Stomach (tissue), 19 donors: ENCODE measurements at places on chromosomes 13 and 19. TPM values are rescaled to one million over a fixed set of nuclear protein-coding genes. Genes with fewer than 3 reads are reported as not detected.

The SIGLEC5 gene
- total RNA-seq: not detected

The FAM32A gene
- total RNA-seq: 101 TPM

DNA sequence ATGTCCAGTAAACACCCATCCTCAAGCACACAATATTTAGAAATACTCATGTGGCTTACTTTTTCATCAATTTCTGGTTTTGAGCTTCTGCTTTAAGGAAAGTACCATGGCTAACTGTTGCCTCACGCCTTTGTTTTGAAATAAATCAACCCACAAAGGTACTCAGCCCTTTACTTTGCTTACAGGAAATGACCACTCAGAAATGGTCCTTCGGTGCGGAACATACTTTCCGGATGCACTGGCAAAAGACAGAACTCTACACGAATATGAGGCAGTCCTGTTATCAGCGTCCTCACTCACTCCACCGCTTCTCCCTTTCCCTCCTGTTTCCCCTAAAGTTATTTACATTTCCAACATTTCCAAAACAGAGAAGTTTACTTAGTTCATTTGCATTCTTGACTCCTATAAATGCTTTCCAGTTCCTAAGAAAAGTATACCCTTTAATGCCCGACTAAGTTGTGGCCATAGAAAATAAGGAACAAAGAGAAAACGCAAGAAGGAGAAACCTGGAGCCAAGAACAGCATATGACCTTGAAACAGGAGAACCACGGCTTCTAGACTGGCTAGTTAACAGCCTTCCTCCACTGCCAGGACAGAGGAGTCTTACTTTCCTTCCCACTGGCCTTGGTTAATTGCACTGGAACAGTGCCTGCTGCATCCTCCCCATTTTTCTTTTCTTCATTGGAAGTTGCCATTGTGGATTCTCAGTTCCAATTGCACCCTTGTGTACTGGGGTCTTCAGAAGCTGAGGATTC is 10.6 kb downstream of the FPR2 start:
- H3K27me3 ChIP-seq: peaks cover 43% of the 10 kb centered on the region
- H3K36me3 ChIP-seq: no peaks in the 10 kb centered on the region

DNA sequence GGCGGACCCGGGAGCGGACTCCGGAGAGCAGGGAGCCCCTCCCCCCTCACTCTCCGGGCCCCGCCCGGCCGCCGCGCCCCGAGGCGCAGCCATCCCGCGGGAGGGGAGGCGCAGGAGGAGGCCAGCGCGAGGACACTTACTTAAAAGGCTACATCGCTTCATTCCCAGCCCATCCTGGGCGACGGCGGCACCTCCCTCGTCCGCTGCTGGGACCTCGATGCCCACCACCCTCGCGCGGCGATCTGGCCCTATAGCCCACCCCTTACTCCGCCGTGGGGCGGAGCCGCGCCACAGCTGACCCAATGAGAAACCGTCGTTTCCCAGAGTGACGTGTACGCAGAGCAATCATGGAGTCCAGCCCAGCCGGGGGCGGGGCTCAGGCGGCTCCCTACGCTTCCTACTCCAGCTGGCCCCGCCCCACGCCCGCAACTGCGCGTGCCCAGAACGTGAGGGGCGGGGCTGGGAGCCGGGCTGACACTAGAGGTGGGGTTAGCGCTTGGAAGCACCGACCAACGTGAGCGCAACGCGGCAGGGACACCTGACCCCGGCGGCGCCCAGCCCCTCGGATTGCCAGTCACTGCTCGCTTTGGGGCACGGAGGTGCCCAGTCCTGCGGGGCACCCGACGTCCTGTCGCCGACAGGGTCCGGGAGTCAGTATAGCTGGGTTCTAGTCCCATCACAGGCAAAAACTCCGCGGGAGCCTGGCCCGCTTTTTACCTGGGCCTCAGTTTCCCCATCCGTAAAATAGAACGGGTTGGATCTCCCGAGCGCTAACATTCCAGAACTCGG is at the start of gene ANKRD27:
Gene ANKRD27 (minus strand): TSS at position 250 of the 789 bp plus-strand sequence. CDS start 16,165 bp downstream, outside the sequence.
- no peaks in the 10 kb centered on the region for H3K36me3 ChIP-seq
- peak within 1 kb of the TSS; percentile 86 for H3K27ac ChIP-seq
- H3K4me3 ChIP-seq: peak within 1 kb of the TSS; percentile 100
- H3K27me3 ChIP-seq: peaks cover 19% of the 10 kb centered on the region

DNA sequence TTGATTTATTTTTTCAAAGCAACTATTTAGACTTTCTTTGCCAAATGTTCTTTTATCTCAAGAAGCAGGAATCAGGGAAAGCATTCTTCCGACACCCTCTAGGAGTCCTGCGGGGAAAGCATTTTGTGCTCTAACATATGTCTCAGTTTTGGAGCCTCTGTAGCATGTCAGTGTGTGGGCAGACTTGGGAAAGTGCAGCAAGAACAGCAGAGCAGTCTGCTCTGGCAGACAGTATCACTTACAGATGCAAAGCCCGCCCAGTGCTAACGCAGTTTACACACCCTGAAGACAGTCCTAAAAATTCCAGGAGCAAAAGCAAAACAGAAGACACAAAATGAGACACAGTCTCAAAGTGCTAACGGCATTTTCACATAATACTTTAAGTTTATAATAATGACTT is 393.5 kb downstream of the KLF12 start:
- no peak overlapping the region for H3K27ac ChIP-seq
- peak; percentile 54 for DNase-seq
- H3K36me3 ChIP-seq: no peaks in the 10 kb centered on the region
- H3K27me3 ChIP-seq: no peaks in the 10 kb centered on the region
- peak overlapping the region; percentile 5 for H3K4me3 ChIP-seq

DNA sequence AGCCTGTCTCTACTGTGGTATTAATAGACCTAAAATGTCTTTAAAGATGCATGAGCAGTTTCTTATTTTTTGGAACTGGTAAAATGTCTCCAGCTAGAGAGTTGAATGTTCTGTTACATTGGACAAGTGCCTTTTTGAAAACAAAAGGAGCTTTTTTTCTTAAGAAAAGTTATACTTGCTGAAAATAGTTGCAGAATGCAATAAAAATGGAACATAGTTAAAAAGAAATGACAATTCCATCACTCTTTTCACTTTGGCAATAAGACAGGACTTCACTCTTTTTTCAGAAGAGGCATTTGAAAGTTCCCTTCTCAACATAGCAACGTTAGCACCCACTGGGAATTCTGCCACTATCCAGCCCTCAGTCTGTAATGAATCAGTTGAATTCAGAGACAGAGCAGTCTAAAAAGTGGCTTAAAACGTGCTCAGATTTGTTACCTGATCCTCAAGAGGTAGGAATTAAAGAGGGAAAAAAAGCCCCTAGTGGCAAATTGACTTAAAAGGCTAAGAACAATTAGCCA is 10.1 kb downstream of the RGCC start:
- H3K4me3 ChIP-seq: no peak overlapping the region
- H3K27ac ChIP-seq: no peak overlapping the region
- no peak for DNase-seq
- peaks cover 14% of the 10 kb centered on the region for H3K4me1 ChIP-seq
- H3K36me3 ChIP-seq: peaks cover 21% of the 10 kb centered on the region

The ZNF429 gene
- total RNA-seq: 11.6 TPM

The TEKTIP1 gene
- total RNA-seq: not detected

The PIK3R2 gene
- total RNA-seq: 22.2 TPM

DNA sequence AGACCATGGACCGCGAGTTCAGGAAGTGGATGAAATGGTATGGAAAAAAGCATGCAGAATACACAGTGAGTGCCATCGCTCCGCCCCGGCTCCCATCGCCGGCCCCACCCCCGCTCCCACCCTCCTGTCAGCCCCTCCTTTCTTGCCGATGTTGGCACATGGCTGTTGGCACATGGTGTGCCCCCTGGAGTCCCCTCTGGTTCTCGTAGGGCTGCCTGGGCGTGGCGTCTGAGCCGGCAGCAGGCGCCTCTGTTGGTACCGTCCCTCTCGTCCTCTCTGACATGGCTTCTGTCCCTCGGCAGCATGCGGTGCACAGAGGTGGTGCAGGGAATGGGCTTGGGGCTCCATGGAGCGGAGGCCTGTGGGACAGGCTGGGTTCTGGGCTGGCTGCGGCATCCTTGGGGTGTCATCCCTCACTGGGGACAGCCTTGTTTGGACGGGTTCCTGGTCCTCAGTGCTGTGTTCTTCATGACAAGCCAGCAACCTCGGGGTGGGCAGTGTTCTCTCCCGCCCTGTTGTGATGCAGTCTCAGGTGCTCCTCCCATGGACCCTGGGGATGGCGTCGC is 30.9 kb downstream of the DOT1L start:
- DNase-seq: no peak
- H3K36me3 ChIP-seq: peaks cover 97% of the 10 kb centered on the region
- no peak overlapping the region for H3K27ac ChIP-seq
- H3K4me1 ChIP-seq: no peaks in the 10 kb centered on the region
- H3K27me3 ChIP-seq: no peaks in the 10 kb centered on the region

GRCh38 chr19:18097993-18098890 is 664 bp downstream of the MAST3 start:
- peaks cover 23% of the 10 kb centered on the region for H3K4me1 ChIP-seq
- no peaks in the 10 kb centered on the region for H3K36me3 ChIP-seq
- H3K27me3 ChIP-seq: peaks cover 40% of the 10 kb centered on the region
- DNase-seq: no peak

The PCDH8 gene
- not detected for total RNA-seq

DNA sequence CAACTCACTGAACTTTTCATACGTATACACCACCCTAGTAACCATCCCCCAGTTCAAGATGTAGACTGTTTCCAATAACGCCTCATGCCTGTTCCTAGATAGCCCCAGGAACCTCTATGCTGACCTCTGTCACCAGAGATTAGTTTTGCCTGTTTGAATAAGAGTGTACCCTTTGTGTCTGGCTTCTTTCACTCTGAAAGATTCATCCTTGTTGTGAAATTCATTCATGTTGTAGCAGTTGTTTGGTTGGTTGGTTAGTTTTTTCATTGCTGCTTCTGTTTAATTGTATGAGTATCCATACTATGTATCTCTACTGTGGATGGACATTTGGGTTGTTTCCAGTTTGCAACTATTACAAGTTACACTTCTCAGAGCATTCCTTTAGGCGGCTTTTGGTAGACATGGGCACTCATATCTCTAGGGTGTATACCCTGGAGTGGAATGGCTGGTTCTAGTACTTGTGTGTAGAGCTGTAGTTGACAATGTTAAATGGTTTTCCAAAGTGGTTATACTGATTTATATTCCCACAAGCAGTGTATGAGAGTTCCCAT is 1.6 kb downstream of the RNASEH2B start:
- H3K36me3 ChIP-seq: no peaks in the 10 kb centered on the region
- peaks cover 22% of the 10 kb centered on the region for H3K4me1 ChIP-seq
- no peaks in the 10 kb centered on the region for H3K27me3 ChIP-seq
- peak overlapping the region; percentile 90 for H3K27ac ChIP-seq
- DNase-seq: no peak

GRCh38 chr13:98217597-98217996 is 40.5 kb upstream of the RNF113B start:
- peaks cover 8% of the 10 kb centered on the region for H3K36me3 ChIP-seq
- H3K27me3 ChIP-seq: no peaks in the 10 kb centered on the region
- no peak overlapping the region for H3K4me3 ChIP-seq
- peaks cover 82% of the 10 kb centered on the region for H3K4me1 ChIP-seq
- no peak for DNase-seq

- H3K27ac ChIP-seq: no peak overlapping the region
- H3K4me1 ChIP-seq: no peaks in the 10 kb centered on the region
- no peak for DNase-seq
- H3K4me3 ChIP-seq: no peak overlapping the region
Measured at GRCh38 chr13:23858546-23858945, 30.7 kb downstream of the MIPEP start.

GRCh38 chr13:35770756-35771297 is 294.3 kb upstream of the MAB21L1 start:
- H3K4me3 ChIP-seq: no peak overlapping the region
- DNase-seq: no peak
- no peaks in the 10 kb centered on the region for H3K4me1 ChIP-seq
- H3K36me3 ChIP-seq: no peaks in the 10 kb centered on the region
- no peaks in the 10 kb centered on the region for H3K27me3 ChIP-seq
- no peak overlapping the region for H3K27ac ChIP-seq

The TPRX1 gene
- total RNA-seq: not detected

The TMEM91 gene
- total RNA-seq: 8.2 TPM

The DMAC2 gene
- 50.0 TPM for total RNA-seq

- H3K27me3 ChIP-seq: no peaks in the 10 kb centered on the region
- H3K36me3 ChIP-seq: no peaks in the 10 kb centered on the region
- H3K27ac ChIP-seq: no peak overlapping the region
- peaks cover 29% of the 10 kb centered on the region for H3K4me1 ChIP-seq
- no peak overlapping the region for H3K4me3 ChIP-seq
- peak; percentile 16 for DNase-seq
Measured at GRCh38 chr13:43515531-43515930, 271.2 kb downstream of the ENOX1 start.

GRCh38 chr19:45187421-45188100 is 9.0 kb downstream of the BLOC1S3 start:
- H3K36me3 ChIP-seq: no peaks in the 10 kb centered on the region
- H3K27me3 ChIP-seq: no peaks in the 10 kb centered on the region
- H3K4me3 ChIP-seq: no peak overlapping the region
- peak; percentile 73 for DNase-seq
- H3K27ac ChIP-seq: no peak overlapping the region

GRCh38 chr13:100203696-100204367 is 114.9 kb downstream of the PCCA start:
- no peaks in the 10 kb centered on the region for H3K36me3 ChIP-seq
- H3K4me3 ChIP-seq: no peak overlapping the region
- no peaks in the 10 kb centered on the region for H3K4me1 ChIP-seq
- no peak overlapping the region for H3K27ac ChIP-seq
- H3K27me3 ChIP-seq: no peaks in the 10 kb centered on the region
- DNase-seq: no peak

The ZNF135 gene
- total RNA-seq: 6.8 TPM

GRCh38 chr13:28058866-28059613 is 41.3 kb downstream of the FLT3 start:
- H3K36me3 ChIP-seq: no peaks in the 10 kb centered on the region
- no peak overlapping the region for H3K4me3 ChIP-seq
- no peaks in the 10 kb centered on the region for H3K27me3 ChIP-seq
- H3K27ac ChIP-seq: no peak overlapping the region
- DNase-seq: peak; percentile 44

The LHB gene
- total RNA-seq: 8.4 TPM

The PSG6 gene
- not detected for total RNA-seq

The KLK15 gene
- total RNA-seq: not detected

The FPR3 gene
- total RNA-seq: 1.6 TPM

- no peaks in the 10 kb centered on the region for H3K36me3 ChIP-seq
- no peak overlapping the region for H3K27ac ChIP-seq
- peaks cover 52% of the 10 kb centered on the region for H3K4me1 ChIP-seq
Measured at GRCh38 chr13:34467450-34468083, 474.5 kb upstream of the NBEA start.
